Activated naive CD4-positive, alpha-beta T cell (primary cell): ENCODE measurements at places on chromosomes 7 and 10.

GRCh38 chr7:82286096-82286797 is 157.3 kb downstream of the CACNA2D1 start:
- DNase-seq = no peak

GRCh38 chr7:82049891-82050533 is 280.2 kb upstream of the HGF start:
- DNase-seq = no peak

DNA sequence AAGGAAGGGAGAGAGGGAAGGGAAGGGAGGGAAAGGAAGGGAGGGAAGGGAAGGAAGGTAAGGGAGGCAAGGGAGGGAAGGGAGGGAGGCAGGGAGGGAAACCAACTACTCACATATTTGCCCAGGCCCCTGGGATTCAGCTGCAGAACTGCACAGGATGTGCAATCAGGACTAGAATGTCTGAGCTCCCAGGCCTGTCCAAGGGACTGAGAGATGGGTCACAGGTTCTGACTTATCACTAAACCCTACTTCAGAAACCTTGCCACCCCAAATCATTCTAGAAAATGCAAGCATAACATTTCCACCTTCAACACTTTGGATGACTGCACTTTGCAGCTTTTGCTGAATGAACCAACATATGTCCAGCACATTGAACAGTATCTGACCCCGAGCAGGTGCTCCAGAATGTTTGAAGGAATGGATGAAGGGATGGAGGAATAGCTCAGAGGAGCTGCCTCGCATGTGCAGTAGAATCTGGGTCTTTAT is 245.3 kb downstream of the KCNMA1 start:
- no peak for DNase-seq

DNA sequence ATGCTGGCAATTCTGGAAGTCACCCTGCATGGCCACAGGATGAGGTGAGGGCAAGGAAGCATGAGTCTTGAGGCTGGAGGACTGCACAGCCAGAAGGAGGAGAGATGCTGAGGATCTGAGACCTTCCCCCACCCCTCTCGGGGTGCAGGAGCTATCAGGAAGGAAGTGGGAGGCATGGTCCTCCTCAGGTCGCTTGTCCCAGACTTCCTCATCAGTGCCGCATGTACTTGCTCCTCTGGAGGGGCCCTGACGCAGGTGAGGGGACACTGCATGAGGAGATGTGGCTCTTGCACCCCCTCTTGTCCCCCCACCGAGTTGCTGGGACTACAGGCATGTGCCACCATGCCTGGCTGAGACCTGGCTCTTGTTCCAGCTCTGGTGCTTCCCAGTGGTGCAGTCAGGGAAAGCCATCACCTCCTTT is 5.7 kb upstream of the ZMIZ1 start:
- no peak for DNase-seq
